ENCODE measurements at places on chromosomes 2 and 18.

DNA sequence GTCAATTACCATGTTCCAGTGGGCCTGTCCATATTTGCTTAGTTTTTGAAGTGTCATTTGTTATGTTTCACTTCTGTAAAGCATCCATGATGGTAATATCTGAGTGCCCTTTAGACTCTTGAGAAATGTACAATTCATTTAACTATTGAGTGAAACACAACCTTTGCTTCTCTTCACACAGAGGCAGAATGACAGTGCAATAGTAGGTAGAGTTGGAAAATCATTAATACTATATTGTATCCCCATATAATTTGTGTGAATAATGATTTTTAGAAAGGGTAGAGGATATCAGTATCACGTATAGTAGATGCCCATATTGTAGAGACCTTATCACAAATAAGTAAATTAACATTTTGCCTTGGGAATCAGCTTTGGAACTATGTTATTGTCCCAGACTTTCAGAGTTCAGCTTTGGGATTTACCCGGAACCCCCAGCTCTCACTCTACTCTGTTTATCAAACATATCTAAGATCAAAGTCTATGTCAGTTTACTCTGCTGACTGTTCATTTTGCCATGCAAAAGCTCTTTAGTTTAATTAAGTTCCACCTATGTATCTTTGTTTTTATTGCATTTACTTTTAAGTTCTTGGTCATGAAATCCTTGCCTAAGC is 172.7 kb upstream of the NOL4 start:
- DNase-seq: no peak

- no peak for DNase-seq
These were observed 140.3 kb upstream of the FOSL2 start for GRCh38 chr2:28252311-28252710.

DNA sequence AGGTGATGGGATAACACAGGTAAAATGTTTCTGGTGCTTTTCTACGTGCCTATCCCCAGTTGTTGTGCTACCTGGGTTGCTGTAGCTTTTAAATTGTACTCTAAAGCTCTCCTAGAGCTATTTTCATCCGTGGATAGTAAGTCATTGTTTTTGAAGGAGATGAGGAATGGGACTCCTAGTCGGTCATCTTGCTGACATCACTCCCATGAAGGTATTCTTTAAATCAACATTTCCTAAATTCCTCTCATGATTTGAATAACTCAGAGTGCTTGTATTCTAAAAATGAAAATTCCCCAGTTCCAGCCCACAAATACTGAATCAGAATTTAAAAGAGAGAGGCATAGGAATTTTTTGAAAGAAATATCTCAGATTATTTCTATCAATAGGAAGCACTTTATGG is 44.3 kb downstream of the CCDC148 start:
- DNase-seq: no peak

- DNase-seq: no peak
These were observed 4.3 kb downstream of the MCEE start for GRCh38 chr2:71125506-71126294.

GRCh38 chr2:192128655-192129054 is 66.1 kb downstream of the TMEFF2 start:
- DNase-seq: no peak

DNA sequence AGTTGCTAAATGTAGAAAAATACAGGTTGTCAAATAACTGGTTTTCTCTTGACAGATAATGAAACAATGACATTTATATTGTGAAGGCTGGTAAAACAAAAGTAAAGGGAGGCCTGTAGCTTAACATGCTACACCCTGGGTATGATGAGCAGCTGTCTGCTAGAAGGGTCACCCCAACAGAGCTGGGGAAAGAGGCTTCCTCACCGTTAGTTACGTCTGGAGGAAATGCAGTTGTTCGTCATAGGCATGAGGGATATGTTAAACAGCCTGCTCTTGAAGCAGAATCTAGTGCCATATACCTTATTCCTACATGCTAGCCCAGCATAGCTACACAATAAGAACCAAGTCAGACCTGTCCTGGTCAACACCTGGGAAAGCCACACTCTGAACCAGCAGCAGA is 49.9 kb downstream of the LPIN2 start:
- peak; percentile 16 for DNase-seq

GRCh38 chr2:213227458-213227857 is 56.8 kb upstream of the SPAG16 start:
- no peak for DNase-seq

GRCh38 chr2:152627351-152627957 is 89.8 kb downstream of the PRPF40A start:
- no peak for DNase-seq
